ENCODE measurements at places on chromosomes 13 and 19. TPM values are rescaled to one million over a fixed set of nuclear protein-coding genes. Genes with fewer than 3 reads are reported as not detected.

DNA sequence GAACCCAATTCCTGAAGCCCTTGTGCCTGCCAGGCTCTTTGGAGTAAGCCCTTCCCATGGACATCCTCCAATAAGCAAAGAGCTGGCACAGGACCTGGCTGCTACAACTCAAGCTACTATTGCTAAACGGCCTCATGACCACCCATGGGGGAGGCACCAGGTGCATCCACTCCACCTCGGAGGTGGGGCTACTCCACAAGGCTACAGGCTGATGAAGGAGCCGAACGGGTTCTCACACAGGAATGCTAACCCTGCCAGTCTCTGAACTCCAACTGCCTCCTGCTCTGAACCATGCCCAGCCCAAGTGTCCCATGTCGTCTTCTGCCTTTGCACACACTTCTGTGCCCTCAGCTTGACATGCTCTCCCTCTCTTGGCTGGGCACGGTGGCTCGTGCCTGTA lies 10.0 kb downstream of the SYMPK start:
- peaks cover 43% of the 10 kb centered on the region for H3K36me3 ChIP-seq
- no peak overlapping the region for H3K4me3 ChIP-seq
- no peaks in the 10 kb centered on the region for H3K4me1 ChIP-seq
- no peak for DNase-seq

GRCh38 chr19:48633148-48634035 lies 3.8 kb downstream of the DBP start:
- DNase-seq, result no peak
- peaks cover 8% of the 10 kb centered on the region for H3K27me3 ChIP-seq
- no peaks in the 10 kb centered on the region for H3K36me3 ChIP-seq
- H3K4me3 ChIP-seq, result peak overlapping the region; percentile 44

ZNF507 gene
- 26.4 TPM for total RNA-seq

MYH14 gene
- total RNA-seq, result 25.8 TPM

GRCh38 chr13:51311957-51312520 lies 27.5 kb upstream of the SERPINE3 start:
- peaks cover 2% of the 10 kb centered on the region for H3K36me3 ChIP-seq
- H3K4me1 ChIP-seq, result peaks cover 39% of the 10 kb centered on the region
- peak overlapping the region; percentile 61 for H3K27ac ChIP-seq

DNA sequence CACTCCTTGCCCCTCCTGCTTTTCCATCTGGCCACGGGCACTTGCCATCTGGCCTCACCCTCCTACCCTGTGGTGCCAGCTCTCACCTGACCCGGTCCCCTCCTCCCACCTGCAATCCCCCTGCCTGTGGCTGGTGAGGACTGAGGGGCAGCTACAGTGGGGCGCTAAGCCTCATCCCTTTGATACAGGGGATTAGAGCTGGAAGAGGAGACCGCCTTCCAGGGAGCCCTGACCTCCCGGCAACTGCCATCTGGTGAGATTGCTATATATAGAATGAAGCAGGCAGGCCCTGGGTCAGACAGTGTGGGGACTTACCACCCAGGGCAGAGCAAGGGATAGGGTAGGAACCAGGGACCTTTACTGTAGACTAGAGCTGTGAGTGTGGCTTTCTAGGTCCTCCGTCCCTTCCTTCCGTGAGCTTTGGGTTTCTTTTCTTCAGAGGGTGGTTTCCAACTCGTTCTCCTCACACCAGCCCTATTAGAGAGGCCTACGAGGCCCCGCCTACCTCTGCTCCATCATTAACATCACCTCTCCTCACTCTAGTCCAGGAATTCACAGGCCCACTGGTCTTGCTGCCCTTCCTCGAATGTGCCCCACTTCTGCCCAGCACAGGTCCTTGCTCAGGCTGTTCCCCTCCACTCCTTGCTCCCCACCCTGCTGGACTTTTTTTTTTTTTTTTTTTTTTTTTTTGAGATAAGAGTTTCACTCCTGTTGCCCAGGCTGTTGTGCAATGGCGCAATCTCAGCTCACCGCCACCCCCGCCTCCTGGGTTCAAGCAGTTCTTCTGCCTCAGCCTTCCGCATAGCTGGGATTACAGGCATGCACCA lies 7.7 kb downstream of the KASH5 start:
- peaks cover 37% of the 10 kb centered on the region for H3K4me1 ChIP-seq
- no peak overlapping the region for H3K27ac ChIP-seq
- H3K4me3 ChIP-seq, result no peak overlapping the region
- no peaks in the 10 kb centered on the region for H3K27me3 ChIP-seq
- no peak for DNase-seq
